ENCODE measurements at places on chromosomes 3 and 15.

DNA sequence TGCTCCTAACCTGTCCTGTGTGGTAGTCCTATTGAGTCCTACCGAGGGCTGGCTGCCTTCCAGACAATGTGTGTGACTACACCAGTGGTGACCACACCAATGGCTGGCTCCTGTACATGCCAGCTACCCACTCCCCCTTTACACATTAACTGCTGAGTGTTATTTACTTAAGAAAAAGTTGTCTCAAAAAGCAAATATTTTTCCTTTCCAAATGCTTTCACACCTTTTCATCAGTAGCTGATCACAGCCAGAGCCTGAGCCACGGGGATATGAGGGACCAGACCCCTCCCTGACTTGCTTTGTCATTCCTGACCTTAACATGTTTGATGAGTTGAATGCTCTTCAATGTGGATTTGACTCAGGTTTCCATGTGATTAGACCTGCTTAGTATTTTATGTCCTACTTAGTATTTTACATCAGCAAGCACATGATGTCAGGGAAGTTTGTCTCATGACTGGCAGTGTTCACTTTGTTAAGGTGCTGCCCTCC, 29.6 kb upstream of the GREM1 start:
- DNase-seq: no peak

DNA sequence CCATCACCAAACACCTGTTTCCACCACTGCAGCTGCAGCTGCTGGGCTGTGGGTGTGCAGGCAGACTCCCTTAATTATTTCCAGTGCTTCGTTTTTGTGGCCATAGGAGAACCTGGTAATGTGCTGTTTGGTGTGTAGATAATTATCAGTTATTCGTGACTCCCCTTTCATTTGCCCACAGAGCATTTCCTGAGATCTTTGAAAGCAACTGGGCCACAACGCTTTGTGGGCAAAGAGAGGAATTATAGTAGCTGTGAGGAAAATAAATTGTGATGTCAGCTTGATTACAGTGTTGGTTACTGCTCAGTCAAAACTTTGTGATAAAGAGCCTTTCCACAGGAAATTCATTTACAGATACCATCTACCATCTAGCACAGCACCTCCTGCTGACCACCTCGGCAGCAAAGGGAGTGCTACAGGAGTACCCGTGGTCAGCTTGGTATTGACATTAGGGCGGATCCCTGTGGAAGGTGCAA, 193.3 kb upstream of the SLCO3A1 start:
- DNase-seq: no peak

- DNase-seq: no peak
Observed at GRCh38 chr15:100284191-100284590, 57.6 kb downstream of the ADAMTS17 start.

- DNase-seq: no peak
Observed at GRCh38 chr3:53486961-53487654, 7.3 kb upstream of the CACNA1D start.

DNA sequence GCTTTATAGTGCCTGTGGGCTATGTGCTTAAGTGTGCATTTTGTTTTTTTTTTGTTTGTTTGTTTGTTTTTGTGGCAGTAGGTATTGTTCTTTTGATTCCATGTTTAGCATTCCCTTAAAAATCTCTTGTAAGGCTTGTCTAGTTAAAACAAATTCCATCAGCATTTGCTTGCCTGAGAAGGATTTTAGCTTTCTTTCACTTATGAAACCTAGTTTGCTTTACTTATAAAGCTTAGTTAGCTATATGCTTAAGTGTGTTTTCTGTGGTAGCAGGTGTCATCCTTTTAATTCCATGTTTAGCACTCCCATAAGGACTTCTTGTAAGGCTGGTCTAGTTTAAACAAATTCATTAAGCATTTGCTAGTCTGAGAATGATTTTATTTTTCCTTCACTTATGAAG, 17.3 kb downstream of the IL16 start:
- DNase-seq: no peak

DNA sequence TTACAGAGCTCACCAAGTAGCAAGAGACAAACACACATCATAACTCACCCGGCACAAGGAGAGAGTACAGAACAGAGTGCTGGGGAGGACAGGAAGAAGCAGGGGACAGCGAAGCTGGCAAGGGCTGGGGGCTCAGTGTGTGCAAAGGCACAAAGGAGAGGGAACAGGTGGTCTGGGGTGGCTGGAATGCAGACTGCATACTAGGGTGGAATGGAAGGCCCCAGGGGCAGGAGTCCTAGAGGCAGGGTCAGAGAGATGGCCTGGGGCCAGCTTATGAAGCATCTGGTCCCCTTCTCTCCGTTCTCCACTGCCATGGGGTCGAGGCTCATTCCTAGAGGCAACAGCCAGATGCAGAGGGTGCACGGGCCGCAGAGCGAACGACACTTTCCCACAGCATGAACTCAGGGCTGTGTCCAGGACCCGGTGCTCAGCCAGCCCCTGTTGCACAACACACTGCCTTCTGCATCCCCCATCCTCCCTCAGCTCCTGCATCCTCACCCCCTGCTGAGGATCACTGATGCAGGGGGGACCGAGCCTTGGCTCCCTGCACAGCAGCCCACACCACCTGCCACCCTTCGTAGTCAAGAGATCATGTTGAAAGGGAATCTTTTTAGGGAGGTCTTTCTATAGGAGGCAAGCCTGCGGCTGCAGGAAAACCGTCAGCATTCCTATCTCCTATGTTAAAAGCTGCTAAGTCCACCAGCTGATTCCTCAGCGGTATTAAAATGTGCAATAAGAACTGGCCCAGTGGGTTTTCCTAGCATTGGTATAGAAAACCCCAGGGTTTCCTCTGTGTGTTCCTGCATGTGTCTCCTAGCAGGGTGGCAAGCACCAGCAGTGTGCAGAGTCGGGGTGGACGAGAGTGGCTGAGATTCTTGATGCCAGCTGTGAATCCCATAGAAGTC, 293.5 kb downstream of the UACA start:
- DNase-seq: no peak

- no peak for DNase-seq
Observed at GRCh38 chr3:40574661-40575060, 49.9 kb downstream of the ZNF621 start.

- no peak for DNase-seq
Observed at GRCh38 chr15:69908590-69909420, 188.9 kb downstream of the TLE3 start.

- DNase-seq: no peak
Observed at GRCh38 chr15:25664761-25665160, 198.4 kb downstream of the ATP10A start.

DNA sequence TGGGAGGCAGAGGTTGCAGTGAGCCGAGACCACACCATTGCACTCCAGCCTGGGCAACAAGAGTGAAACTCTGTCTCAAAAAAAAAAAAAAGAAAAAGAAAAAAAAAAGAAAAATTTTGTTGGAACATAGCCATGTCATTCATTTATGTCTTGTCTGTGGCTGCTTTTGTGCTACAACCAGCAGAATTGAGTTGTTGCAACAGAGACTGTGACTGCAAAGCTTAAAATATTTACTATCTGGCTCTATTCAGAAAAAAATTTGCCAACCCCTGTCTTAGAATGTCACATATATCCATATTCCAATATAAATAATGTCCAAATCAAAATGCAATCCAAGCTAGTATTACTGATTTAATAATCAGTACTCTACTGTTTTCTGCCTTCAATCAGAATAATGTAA, 25.1 kb downstream of the CD80 start:
- no peak for DNase-seq

DNA sequence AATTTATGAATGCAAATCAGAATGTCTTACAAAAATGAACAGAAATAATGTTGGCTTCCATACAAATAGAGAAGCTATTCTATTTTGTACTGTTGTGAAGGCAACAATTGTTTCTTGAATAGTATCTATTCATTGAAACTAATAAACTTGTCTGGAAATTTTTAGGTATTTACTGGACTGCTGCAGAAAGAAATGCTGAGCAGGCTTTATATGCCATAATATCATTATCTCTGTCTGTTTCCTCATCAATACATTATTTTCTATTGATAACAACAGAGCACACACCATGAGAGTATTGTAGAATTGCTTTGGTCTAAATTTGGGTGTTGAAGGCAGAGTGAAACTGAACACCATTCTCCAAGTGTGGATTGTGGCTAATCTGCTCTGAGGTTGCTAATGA, 216.5 kb upstream of the CGNL1 start:
- no peak for DNase-seq

DNA sequence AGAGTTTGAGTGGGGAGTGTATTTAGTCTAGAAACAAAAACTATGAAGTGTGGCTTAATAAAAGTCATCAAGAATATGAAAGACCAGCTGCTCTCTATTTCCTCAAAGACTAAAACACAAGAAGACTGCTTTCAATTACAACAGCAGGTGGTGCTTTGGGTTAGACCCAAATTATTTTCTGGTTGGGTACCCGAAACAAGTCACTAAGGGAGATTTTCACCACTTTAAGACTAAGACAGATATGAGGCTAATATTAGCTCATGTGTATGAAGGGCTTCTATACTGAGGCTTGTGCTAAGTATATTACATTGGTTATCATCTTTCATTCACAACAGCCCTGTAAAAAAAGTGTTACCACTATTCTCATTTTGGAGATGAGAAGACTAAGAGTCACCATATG, 43.1 kb downstream of the COL8A1 start:
- no peak for DNase-seq

DNA sequence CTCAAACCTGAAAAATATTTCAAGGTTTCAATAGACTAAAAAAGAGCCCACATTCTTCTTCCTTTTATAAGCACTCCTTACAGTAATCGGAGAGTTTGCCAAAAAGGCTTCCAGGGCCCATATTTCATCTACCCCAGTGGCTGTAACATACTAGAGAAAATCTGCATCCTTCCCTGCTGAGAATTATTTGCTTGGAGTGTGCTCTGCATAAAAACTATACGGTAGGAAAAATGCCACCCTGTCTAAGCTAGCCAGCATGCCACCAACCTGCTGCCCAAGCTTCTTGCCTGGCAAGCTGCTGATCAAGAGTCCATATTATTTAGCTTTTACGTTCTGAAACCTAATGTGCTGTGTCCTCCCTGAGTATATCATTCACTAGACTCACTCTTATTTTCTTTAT, 107.1 kb downstream of the FGF12 start:
- no peak for DNase-seq

GRCh38 chr3:149600634-149601033, 57.2 kb downstream of the WWTR1 start:
- no peak for DNase-seq

GRCh38 chr3:133991209-133991608, 38.5 kb downstream of the SLCO2A1 start:
- DNase-seq: no peak

GRCh38 chr3:127651516-127652172, 21.1 kb upstream of the ABTB1 start:
- DNase-seq: no peak

DNA sequence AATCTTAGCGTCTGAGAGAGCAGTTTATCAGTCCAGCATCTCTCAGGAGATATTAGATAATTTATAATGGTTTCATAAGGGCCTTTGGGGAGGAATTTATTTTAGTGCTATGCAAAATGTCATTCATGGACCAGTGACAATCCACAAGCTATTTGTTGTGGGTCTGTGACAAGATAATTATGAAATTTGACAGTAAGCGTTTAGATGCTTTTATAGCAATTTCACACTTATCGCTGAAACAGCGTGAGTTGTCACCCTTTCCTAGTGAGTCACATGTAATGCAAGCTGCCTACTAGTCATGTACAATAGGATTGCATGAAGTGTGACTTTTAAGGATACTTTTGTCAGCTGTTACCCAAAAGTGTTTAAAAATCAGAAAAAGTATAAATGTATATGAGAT, 315.6 kb upstream of the THBS1 start:
- no peak for DNase-seq

DNA sequence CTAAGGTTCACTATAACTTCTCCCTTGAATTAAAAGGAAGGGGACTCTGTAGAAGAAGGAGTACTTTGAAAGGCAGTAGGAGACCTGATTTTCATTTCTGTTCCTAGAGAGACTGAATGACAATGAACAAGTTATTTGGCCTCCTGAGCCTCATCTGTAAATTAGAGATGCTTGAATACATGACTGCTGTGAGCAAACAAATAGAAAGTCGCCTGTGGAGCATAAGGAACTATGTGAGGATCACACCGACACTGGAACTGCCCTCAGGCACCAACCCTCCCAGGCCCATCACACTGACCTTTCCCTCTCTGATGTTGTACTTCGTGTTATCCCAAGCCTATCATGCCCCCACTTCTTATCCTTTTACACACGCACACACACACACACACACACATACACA, 48.6 kb downstream of the IMPG2 start:
- no peak for DNase-seq

GRCh38 chr3:152235709-152236298, 32.9 kb upstream of the MBNL1 start:
- DNase-seq: no peak

GRCh38 chr3:2513986-2514385, 415.3 kb downstream of the CNTN4 start:
- no peak for DNase-seq

- no peak for DNase-seq
Observed at GRCh38 chr3:39980058-39980457, 170.6 kb downstream of the MYRIP start.

GRCh38 chr15:46892621-46893160, 824.6 kb upstream of the SEMA6D start:
- DNase-seq: no peak

- no peak for DNase-seq
Observed at GRCh38 chr3:172687501-172687900, 23.4 kb downstream of the NCEH1 start.

GRCh38 chr3:29644261-29644660, 363.4 kb downstream of the RBMS3 start:
- no peak for DNase-seq

GRCh38 chr3:17367171-17367570, 375.3 kb downstream of the TBC1D5 start:
- no peak for DNase-seq

DNA sequence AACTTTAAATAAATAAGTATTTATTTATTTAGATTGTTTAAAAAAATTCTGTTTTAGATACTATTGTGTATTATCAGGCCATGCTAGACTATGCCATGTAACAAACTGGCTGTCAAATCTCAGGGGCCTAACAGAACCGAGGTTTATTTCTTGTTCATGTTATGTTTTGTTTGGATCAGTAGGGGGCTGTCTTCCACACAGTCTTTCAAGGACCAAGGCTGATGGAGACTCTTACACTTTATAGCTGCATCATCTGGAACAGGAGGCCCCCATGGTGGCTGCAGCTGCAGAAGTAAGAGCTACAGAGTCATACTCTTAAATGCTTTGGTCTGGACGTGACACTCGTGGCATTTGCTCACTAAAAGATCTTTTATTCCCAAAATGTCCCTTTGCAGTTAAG, 33.0 kb upstream of the ARL14 start:
- no peak for DNase-seq

GRCh38 chr3:117734496-117734895, 1024.9 kb downstream of the TUSC7 start:
- DNase-seq: no peak

DNA sequence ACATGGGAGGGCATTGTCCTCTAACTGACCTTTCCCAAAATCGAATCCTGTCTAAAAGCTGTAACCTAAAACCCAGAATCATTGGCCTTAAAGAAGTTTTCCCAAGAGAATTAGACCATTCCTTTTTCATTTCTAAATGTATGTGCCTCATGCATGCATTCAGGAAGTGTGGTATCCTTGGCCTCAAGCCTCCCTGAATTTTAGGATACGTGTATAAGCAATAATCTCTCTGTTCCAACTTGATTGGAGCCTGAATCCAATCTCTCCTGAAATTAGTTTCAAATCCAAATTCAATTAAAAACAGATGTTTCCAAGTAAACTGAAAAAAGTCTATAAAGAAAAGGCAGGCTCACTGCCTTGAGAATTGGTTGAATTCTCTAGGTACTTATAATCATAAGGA, 86.0 kb upstream of the VEPH1 start:
- no peak for DNase-seq
